HFFc6 (cell line): ENCODE measurements at places on chromosomes 5 and 9.

- no peak for DNase-seq
These were observed 45.3 kb downstream of the KCNT1 start for GRCh38 chr9:135747311-135747710.

DNA sequence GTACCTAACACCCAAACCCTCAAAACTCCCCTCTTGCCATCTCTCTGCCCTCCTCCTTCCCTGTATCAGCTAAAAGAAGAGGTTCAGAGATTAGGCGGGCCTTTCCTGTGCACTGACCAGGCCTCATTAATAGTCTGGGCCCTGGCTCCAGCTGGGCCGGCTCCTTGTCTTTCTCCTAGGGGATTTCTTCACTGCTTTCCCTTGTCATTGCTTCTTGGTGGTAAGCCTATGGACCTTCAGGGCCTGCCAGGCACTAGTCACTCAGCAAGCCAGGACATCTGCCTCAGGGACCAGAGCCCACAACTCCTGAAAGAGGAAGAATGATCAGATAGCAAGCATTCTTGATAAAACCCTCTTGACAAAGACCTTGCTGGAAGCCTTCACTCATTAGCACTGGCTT, 50.9 kb downstream of the MRRF start:
- DNase-seq, result no peak

GRCh38 chr5:73233053-73233460, 60.1 kb downstream of the TMEM174 start:
- DNase-seq, result no peak

GRCh38 chr9:88605512-88606362, 70.8 kb downstream of the NXNL2 start:
- DNase-seq, result peak; percentile 27

DNA sequence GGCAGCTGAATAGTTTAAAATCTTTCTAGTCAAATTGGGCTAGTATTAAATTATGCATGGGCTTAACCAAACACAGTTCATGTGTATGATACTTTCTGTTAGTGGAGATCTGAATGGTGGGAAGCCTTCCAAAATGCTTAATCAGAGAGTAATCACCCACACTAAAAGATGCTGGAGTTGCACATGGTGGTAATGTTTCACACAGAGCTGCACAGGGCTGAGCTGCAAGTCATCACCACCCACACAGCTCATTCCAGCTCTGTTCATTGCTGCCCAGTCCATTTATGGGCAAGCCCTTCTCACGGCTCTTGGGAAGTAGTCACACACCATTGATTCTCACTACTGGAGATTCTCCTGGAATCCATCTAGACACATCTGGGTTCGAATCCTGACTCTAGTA, 351.5 kb upstream of the KCNN2 start:
- DNase-seq, result peak; percentile 16

DNA sequence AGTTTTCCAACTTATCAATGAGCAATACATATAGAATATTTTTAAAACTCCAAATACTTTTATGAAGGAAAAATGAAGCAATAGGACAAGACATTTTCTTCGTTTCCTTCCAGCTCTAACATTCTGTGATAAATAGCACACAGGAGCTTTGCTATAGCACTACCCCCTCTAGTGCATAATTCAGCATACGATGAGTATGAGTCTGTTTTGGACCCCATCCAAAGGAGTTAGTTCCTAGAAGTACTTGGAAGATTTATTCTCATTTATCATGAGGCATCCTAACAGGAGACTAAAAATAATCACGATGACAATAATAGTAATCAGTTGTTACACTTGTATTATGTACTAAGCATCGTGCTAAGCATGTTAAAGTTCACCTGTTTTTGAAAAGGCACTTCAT, 1061.3 kb upstream of the DMAC1 start:
- DNase-seq, result no peak

DNA sequence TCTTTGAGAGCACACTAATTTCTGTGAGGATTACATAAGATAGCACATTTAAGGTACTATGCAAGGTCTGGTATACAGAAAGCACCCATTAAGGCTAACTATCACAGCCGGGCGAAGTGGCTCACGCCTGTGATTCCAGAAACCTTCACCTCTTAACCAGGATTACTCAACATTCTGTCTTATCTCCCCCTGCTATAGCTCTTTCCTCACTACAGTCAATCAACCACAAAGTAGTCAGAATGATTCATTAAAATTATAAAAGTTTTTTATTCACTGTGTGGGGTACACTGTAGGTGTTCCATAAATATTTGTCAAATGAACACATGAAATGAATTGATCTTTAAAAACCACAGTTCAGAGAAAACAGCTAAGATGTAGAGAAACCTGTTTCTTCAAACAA, 48.7 kb downstream of the CHD1 start:
- DNase-seq, result no peak

DNA sequence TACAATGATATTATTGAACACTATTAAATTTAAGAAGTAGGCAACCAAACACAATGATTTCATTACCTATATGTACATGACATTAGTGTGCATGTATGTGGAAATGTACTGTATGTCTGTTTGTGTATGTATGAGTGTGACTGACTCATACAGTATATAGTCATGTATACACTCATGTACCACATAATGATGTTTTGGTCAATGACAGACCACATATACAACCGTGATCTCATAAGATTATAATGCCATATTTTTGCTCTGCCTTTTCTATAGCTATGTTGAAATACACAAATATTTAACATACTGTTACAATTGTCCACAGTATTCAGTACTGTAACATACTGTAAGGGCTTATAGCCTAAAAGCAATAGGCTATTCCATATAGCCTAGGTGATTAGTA, 19.7 kb downstream of the SVEP1 start:
- no peak for DNase-seq

- no peak for DNase-seq
These were observed 297.7 kb downstream of the DEPDC1B start for GRCh38 chr5:60402161-60402785.

DNA sequence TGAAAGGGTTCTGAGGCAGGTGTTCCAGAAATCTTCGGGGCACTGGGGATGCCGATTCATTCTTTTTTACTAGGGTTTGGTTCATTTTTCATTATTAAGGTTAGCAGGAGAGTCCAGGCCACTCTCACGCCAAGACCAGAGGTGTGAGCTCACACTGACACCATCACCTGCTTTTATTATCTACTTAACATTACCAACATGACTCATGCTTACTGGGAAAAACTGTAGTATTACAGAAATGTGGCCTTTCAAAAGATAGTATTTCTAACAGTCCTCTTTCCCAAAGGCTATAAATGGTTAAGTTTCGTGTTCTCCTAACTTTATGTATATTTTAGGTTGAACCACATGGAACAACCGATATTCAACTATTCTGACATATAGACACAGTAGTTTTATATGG, 222.1 kb downstream of the ROR2 start:
- DNase-seq, result no peak
